NCI-H1930 (cell line): ENCODE measurements at places on chromosomes 5 and 9.

DNA sequence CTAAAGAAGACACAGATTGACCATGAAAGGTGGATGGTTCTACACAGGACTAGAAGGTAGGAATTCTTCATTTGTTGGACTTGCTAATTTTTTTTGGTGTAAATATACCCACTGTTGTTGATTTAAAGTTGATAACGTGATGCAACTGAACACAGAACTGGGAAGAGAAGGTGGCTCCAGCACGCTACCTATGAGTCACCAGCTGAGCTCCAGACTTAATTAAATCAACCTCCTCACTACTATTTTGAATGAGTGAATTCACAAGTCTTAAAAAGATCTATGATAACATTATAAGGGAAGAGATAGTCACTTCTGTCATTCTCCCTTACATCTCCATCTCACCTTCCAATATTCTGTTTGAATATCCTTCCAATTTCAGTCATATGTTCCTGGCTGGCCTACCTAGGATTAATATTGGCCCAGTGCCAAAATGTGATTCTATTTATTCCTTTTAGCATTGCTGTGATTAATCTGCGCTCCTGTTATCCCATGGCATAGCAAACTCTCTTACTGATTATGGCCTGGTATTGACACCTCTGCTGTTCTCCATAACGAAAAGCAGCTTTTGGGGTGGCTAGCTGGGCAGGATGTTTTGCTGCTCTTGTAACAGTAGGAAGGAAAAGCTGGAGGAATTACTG lies 135.9 kb upstream of the CCDC152 start:
- no peak for DNase-seq

DNA sequence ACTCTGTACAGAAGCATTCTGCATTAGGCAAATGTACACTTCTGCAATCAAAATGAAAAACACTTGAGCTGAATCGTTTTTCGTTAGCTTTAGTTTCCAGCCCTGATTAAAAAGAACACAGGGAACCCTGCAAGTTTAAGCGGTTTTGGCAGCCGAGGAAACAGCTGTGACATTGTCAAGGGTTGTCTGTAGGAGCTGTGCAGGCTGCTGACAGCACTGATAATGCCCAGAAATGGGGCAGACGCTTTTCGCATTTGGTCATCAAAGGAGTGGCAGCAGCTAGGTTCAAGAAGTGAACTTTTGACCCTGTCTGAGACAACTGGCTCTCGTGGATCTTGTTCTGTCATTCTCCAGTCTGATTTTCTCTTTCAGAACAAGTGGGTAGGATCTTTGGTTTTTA lies 165.6 kb upstream of the CCDC152 start:
- no peak for DNase-seq

DNA sequence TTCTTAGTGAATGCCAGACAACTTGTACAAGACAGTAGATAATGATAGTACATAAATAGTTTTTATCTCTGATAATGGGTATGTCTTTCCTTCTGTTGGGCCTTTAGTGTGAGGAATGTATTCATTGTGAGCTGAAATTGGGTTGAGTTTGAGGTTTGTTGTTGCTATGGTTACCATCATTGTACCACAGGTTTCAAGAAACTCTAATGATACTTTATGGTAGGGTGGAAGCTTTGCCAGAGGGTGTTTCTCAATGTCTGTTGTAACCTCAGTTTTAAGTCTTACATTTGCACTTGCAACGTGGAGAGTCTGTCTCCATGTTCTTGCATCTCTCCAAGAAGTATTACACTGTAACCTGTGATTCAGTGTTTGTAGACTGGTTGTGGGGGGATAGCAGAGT lies 1550.1 kb downstream of the MAT2B start:
- DNase-seq, result no peak

DNA sequence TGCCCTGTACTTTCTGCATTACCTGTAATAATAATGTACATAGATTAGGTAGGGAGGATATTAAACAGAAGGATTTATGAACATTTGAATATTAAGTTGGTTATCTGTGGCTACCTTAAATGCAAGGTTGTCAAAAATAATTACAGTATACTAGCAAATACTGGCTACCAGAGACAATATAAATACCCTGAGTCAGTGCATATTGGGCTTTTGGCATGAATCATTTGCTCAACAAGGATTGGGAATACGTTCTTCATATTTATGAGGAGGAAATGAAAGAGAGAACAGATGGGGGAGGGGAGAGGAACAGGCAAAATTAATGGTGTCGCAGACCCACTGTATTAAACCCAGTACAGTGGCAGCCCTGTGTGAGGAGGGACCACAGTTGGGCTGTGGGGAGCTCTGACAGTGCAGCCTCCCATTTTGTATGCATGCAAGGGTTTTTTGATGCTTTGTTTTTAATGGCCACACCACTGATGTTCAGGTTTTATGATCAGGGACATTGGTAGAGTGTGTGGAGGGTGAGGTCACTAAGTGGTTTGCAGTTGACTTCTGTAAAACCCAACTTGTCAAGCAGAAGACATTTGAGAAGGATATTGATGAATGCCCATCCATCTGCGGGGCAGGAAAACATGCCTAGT lies 56.9 kb downstream of the MVB12B start:
- no peak for DNase-seq

DNA sequence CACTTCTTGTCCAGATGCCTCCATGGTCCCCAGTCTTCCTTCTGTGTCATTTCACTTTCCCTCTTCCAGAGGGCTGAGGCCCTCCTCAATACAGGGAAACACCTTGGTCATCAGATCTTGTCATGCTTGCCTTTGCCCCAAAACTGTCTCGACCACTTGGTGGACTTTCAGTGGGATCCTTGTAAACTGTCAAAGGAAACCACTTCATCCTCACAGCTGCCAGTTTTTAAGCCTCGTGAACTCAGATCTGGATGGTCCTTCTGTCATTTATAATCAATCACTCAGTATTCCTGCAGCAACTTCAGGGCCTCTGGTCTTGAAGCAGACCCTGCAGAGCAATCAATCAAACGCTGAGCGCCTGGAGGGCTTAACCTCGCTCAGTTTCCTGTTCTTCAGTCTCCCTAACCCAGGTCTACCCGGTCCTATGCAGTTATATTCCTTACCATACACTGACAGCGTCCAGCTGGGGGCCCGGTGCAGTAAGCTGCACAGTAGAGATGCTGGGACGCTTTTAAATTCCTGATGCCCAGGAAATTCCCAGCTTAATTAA lies 74.6 kb downstream of the GOLPH3 start:
- no peak for DNase-seq

DNA sequence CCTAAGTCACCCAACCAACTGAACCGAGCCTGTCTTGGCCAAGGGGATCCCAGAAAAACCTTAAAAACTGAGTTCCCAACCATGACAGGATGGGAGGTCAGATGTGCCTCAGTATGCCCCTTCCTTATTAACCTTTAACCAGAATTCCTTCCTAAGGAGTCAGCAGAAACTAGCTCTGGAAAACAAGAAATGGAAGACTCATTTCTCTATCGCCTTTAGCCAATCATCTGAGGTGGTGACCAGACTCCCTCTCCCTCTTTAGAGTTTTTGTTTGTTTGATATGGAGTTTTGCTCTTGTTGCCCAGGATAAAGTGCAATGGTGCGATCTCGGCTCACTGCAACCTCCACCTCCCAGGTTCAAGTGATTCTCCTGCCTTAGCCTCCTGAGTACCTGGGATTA lies 37.5 kb downstream of the SLC28A3 start:
- no peak for DNase-seq

- no peak for DNase-seq
These were observed 92.1 kb downstream of the NR3C1 start for GRCh38 chr5:143311428-143311827.

DNA sequence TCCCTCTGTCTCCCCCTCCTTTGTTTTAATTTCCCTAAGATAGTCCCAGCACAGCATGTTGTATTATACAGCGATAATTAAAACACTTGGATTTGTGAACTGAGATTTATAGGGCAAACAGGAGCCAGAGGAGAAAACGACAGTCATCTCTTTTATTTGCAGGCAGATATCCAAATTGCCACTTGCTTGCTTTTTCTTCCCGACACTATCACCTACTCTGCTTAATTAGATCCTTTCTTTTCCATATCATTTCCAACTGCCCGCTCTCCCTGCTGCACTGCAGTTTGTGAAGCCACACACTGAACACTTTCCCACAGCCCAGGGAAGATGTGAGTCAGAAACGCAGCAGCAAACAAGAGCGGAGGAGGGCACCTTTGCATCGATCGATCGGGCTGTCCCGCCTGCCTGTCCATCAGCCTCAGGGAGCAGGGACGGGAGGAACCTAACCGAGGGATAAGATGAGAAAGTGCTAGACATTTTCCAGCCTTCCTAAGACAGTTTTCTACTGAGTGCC lies 35.8 kb upstream of the SPRY4 start:
- DNase-seq, result no peak

GRCh38 chr9:134396258-134396742 lies 70.0 kb downstream of the RXRA start:
- no peak for DNase-seq

DNA sequence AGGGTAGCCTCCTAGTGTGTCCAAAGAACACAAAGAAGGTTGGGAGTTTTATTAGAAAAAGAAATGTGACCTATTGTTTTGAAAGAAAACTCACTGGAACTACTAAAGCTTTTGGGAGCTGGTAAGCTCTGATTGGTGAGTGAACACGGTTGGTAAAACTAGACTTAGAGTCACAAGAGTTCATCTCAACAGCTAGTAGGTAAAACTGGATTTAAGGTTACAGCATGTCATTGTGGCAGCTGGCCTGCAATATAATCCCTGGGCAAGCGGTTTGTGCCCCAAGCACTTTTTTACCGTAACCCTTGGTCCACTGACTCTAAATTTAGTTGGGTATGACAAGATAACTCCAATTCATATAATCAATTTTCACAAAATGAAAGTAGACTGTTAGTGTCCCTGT lies 47.4 kb downstream of the UBAP2 start:
- DNase-seq, result no peak

GRCh38 chr5:111829701-111830100 lies 72.7 kb upstream of the NREP start:
- DNase-seq, result no peak

DNA sequence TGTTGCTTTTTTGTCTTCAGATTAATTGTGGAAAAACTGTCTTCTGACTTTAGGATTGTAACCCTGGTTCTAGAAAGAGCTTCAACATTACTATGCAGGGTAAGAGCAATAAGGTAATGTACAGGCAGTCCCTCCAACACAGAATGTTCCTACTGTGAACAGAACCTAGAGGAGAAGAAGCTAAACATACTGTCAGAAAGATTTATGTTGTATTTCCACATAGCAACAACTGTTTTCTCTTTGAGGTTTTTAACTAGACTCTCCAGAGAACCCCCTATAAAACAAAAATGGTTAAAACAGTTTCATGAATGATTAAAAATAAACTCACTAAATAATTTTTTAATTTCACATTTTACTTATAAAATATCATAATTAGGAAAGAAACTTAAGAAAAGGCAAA lies 64.3 kb upstream of the NAA35 start:
- DNase-seq, result no peak
